T1000 (cell line): ENCODE measurements at places on chromosomes 3 and 15.

GRCh38 chr3:65026151-65026550, 338.4 kb upstream of the ADAMTS9 start:
- DNase-seq, result no peak

- no peak for DNase-seq
Observed at GRCh38 chr3:46903341-46904302, 26.1 kb downstream of the PTH1R start.

DNA sequence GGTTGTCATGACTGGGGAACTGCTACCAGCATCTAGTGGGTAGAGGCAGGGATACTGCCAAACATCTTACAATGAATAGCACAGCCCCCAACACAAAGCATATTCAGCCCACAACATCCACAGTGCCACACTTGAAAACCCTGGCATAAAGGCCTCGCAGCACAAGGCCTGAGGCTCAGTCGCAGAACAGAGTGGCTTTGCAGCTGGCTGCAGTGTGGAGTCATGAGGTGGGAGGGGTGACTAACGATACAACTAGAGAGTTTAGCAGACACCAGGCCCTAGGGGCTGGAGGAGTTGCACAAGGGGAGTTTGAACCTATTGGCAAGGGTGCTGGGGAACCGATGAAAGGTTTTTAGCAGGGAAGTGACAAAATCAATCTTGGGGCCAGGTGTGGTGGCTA, 32.1 kb downstream of the GRK7 start:
- DNase-seq, result no peak

DNA sequence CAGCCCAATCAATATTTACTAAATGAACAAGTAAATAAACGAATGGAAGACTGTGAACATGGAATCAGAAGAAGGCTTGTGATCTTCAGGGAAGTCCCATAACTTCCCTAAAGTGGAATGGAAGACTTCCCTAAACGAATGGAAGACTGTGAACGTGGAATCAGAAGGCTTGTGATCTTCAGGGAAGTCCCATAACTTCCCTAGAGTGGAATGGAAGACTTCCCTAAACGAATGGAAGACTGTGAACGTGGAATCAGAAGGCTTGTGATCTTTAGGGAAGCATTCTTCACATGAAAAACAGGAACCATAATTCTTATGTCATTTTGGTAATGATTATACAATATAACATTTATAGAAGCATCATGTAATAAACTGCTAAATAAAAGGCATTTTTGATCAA, 38.8 kb downstream of the EOGT start:
- DNase-seq, result no peak

DNA sequence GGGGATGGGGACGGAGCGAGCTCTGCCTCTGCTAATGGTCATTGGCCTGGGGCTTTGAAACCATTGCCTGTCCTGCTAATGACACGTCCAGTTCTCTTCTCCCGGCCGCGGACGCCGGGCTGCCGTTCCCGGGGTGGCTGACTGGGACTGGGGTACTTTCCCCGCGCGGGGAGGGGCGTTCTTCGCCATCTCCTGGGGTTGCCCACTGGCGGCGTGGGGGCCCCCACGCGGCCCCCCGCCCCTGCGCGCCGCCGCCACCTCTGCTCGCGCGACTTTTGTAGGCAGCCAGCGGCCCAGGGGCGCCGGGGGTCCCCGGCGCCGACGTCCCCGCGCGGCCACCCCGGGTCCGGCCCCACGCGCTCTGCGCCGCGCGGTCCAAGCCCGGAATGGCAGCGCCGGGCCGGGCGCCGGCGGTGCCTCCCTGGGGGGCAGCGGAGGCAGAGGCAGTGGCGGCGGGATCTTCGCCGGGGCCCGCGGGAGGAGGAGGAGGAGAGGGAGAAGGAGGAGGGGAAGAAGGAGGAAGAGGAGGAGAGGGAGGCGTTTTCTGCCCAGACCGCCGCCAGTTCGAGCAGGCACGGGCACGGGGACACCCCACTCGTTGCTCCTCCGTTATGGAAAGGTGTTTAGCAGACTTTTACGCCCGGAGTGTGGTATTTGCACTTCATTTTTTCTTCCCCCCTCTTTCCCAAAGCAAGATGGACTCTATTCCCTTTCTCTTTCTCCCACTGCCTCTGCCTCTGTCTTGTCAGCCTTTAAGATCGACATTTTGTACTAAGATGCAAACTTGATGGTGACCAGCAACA, 2.3 kb downstream of the BBX start:
- peak; percentile 17 for DNase-seq

GRCh38 chr3:111890051-111890580, 31.1 kb downstream of the PHLDB2 start:
- no peak for DNase-seq

GRCh38 chr15:101530224-101530958, 40.9 kb upstream of the PCSK6 start:
- no peak for DNase-seq

GRCh38 chr3:101574388-101575112, 570 bp downstream of the PCNP start:
- no peak for DNase-seq

DNA sequence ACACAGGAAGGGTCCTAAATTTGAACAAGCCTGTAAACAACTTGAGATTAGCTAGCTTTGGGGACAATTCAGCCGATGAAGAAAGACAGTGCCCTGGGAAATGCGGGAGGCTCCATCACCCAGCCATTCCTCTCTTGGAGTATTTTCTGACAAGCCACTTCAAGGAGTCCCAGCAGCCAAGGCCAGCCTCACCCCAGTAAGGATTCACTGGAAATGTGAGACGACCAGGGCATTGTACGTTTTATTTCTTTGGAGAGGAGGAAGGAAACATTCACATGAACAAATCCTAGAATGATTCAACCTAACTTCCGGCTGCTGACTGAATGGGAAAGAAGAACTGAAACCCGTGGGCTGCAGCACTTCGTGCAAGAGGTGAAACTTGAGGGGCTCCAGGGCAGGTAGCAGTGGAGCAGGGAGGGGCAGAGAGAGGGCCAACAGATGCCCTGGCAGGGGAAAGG, 116.4 kb upstream of the ARHGEF3 start:
- no peak for DNase-seq

- DNase-seq, result no peak
Observed at GRCh38 chr15:71456811-71457210, 341.5 kb downstream of the THSD4 start.

GRCh38 chr3:62669161-62669560, 206.1 kb downstream of the CADPS start:
- no peak for DNase-seq

- DNase-seq, result no peak
Observed at GRCh38 chr3:51705276-51706020, 1.4 kb upstream of the GRM2 start.

DNA sequence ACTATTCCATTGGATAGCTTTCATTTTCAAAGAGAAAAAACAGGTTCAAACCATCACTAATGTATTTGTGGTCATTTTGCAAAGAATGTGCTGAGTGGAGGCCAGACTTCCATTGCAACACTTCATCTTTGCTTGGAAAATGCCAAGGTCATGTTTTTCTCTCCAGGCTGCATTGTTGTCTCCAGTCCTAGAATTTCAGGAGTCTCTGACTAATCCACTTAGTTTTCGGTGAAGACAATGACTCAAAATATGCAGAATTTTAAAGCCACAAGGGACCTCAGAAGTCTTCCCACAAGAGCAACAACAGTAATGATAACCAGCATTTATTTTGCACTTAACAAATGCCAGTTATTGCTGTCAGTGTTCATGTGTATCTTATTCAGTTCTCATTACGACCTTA, 277.0 kb downstream of the RYR3 start:
- DNase-seq, result no peak

GRCh38 chr3:176490357-176490756, 706.9 kb downstream of the TBL1XR1 start:
- no peak for DNase-seq

DNA sequence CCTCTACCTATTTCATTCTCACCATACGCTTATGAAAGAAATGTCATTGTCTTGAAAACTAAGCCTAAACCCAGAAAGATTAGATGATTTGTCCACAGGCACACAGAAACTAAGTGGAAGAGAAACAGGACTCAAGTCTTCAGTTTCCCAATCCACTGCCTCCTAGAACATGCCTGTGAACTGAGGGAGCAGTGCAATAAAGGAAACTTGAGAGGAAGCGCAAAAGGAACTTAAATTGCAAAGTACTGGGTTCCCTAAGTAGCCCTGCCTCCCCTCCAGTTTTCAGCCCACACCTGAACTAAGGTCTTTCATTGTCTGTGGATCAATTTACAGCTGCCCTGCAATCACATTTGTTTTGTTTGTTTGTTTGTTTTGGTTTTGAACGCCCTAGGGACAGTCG, 56.7 kb upstream of the TSEN2 start:
- DNase-seq, result no peak

GRCh38 chr3:57281715-57282114, 10.8 kb downstream of the ASB14 start:
- DNase-seq, result no peak

- no peak for DNase-seq
Observed at GRCh38 chr3:29083081-29083480, 197.8 kb upstream of the RBMS3 start.

- no peak for DNase-seq
Observed at GRCh38 chr3:45819543-45819942, 22.4 kb downstream of the LZTFL1 start.

DNA sequence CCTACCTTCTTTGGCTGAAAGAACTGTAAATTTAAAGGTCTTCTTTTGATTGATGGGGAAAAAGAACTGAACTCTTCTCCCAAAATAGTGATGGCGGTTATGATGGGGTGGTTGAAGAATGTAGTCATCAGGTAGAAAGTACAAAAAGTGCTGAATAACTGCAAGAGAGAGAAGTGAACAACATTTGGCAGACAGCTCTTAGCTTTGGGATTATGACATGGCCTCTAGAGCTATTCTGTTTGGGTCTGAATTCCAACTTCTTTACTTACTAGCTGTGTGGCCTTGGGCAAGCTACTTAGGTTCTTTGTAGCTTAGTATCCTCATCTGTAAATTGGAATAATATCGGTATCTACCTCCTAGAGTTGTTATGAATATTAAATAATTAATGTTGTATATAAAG, 91.7 kb downstream of the SPRED1 start:
- no peak for DNase-seq

DNA sequence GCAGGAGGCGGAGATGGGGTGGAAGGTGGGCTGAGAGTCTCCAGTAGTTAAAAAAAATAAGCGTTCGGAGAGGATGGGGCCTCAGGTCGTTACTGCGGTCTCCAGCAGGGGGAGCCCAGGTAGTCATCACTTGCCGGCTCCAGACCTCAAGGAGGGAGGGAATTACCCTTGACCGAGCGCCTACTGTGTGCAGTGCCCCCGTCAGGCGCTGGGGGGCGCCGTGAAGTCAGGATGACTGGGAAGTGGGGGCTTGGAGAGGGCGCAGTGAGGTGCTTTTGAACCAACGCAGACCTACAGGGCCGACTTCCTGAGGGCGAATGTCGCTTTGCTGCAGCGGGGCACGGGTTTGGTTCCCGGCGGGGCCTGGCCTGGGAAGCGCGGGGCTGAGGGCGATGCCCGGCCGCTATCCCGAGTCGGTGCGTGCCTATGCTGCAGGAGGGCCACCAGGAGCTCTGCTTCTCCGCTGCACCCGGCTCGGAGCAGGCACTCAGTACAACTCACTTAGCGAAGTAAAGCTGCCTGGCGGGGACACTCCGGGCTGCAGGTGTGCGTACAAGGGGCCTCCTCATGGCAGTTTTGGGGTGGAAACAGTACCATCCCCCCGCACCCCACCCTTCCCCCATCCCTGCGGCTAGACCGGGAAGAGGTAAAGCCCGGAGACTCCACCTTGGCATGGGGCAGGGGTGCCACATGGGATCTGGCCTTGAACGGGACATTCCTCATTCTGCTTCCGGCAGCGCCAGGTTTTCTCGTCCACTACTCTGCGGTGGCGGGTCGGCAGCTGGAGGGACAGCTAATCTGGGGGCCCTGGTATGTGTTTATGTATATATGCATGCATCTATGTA, 79.8 kb downstream of the RHCG start:
- DNase-seq, result peak; percentile 3

DNA sequence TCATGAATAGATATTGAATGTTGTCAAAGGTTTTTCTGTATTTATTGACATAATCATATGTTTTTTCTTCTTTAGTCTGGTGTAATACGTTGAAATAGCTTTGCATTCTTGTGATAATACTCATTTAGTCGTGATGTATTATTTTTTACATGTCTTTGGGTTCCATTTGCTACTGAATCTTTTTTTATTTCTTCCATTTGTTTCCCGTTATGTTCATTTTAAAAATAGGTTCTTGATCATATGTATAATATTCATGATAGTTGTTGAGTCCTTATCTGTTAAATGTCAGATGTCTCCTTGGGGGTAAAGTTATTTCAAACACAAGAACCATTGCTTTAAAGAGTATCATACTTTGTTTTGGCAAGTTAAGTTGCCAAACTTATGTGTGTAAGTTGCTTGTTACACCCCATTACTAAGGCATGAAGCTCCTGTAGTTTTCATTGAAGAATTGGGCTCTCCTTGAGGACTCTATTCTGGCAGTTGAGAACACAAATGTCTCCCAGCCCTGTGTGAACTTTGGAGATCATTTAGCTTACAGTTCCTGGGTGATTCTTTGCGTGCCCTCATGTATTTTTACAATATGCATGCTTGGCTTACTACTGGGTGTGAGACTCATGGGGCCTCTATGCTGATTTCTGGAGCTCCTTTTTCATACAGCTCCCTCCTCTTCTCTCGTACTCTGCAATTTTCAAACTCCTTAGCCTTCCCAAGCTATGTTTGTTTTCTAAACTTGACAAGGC, 8.3 kb downstream of the AKAP13 start:
- no peak for DNase-seq

- peak; percentile 80 for DNase-seq
Observed at GRCh38 chr3:79005084-79005483, 762.7 kb downstream of the ROBO1 start.

DNA sequence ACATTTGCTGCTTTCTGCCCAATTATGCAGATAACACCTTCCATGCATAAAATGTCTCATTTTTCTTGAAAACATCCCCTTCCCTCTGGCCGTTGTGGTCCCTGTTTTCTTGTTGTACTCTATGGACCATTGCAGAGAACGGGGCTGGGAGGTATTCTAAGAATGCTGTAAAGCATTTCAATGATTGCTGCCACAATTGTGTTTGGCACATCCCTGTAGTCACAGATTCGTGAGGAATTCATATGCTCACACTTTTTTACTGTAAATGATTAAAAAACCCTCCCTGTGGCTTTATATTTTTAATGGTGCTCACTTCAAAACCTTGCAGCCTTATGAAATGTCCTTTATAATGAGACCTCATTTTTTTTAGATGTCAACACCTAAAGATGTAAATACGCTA, 207.2 kb upstream of the GBE1 start:
- DNase-seq, result no peak
